Jurkat, Clone E6-1 (cell line): ENCODE measurements at places on chromosomes 6 and 20.

- no peak for DNase-seq
These were observed 23.2 kb downstream of the FAM50B start for GRCh38 chr6:3872370-3872854.

DNA sequence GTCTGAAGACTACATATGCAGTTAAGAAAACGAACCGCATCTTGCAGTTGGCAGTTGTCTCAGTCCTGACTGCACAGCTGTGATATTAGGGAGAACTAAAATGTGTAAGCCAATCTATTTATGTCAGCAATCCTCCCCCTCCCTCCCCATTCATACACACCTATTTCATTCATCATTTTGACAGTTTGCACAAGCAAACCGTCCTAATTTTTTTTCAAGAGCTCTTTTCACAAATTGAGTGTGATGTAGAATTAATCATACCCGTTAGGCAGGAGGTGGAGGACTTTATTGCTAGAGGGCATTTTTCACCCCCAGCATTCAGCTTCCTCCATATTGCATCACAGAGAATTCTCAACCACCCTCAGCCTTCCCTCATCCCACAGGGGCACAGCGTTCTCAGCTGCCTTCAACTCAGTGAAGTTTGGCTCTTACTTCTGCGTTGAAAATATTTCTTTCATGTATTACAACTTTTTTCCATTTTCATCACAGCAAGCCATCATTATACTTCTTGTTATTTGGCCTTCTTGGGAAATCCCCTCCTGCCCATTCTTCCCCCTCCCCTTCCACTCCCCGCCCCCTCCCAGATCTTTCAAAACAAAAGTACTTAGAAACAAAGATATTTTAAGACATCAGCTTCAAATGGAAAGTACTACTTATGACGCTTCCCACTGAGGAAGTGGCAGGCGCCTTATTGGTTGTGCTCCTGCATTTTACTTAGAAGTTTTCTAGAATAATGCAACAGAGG lies 37.5 kb downstream of the NOX3 start:
- no peak for DNase-seq

DNA sequence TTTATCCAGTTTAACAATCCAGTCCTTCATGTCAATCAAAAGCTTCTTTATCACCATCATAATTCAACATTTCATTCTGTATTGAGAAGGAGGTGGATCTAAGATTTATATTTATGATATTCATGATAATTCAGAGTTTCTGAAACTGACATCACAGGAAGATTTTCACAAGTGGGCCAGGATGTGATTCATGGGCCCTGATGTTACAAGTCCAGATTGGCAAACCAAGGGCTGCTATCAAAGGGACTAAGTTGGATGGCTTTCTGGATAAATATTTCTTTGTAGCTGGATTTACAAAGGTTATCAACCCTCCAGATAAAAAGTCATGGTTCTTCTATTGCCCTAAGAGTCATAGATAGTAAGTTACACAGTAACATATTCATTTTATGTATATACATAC lies 866.5 kb downstream of the KIF16B start:
- no peak for DNase-seq

DNA sequence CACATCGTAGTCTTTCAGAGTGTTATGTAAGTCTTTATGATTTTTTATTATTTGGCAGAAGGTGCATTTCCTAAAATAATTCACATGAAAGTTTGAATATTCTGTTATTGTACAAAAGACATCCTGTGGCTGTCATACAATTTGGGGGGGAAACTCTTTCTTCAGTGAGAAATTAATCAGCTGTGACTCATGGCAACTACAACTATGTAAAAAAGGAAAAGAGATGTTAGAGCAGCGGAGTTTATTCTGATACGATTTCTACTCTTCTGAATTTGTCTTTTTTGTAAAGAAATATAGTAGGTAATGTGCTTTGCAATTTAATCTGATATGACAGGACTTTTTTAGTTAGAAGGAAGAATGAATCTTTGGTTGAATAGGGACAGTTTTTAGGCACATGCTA lies 14.2 kb downstream of the COL19A1 start:
- DNase-seq: no peak

DNA sequence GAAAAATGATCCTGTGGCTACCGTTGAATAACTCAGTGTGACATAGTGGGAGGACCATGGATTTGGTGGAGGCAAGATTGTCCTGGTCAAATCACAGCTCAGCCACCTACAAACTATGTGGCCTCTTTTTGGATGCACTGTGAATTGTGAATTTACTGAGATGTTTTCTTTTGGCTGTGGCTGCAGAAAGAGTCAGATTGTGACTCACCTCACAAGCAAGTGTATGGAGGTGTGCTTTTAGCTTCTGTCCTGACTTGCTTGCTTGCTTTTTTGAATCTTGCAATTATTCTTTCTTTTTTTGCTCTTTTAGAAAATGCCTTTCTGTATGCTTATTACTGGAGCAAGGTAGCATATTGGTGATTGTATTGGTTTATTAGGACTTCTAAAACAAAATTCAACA lies 122.9 kb upstream of the FOXO3 start:
- no peak for DNase-seq

DNA sequence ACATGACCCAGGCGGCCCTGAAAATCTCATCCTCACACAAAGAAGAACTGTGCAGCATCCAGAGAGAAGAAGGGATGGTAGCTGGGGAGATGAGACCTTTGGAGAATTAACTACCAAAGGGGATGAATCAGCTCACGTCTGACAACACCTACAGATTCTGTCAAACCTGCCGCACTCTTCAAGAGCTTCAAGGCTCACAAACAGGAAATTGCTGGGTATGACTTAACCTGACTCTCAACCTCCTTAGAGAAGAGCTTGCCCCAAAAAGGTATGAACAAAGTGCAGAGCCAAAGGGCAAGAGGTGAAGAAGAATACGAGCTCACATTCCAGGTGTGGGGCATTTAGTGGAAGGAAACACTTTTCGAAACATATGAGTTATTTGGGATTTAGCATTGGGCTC lies 139.8 kb downstream of the BACH2 start:
- peak; percentile 35 for DNase-seq

- no peak for DNase-seq
These were observed 89.8 kb downstream of the ATRN start for GRCh38 chr20:3560578-3560977.

DNA sequence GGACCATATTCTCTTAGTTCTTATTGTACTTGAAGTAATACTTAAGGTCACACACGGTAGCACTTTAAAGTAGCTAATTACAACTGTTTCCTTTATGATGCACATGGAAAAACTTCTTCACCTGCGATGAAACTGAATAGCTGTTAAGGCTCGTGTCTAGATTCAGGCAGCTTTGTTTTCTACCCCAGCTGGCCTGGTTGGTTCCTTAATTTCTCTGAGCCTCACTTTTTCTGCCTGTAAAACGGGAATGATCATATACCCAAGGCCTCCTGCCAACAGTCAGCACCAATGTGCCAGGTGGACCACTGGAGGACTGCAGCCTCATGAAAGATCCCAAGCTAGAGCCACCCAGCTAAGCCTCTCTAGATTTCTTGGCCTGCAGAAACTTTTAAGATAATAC lies 35.0 kb downstream of the EDN3 start:
- no peak for DNase-seq
